ENCODE measurements at places on chromosomes 1 and 21.

DNA sequence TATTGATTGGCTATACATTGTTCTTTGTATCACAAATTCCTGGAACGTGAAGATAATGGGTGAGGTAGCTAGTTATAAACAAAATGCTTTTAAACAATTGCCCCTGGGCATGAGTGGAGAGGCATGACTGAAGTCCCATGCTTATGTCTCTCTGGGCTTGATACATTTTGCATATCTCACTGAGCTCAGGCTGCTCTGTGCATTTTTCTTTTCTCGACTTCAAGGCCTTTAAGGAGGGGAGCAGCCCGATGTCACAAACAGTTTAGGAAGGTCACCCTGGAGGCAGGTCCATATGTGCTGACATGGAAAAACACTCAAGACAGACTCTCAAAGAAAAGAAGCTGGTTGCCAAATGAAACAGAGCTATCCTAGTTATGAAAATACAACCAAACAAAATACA, 80.1 kb upstream of the PUM1 start:
- no peak for DNase-seq

DNA sequence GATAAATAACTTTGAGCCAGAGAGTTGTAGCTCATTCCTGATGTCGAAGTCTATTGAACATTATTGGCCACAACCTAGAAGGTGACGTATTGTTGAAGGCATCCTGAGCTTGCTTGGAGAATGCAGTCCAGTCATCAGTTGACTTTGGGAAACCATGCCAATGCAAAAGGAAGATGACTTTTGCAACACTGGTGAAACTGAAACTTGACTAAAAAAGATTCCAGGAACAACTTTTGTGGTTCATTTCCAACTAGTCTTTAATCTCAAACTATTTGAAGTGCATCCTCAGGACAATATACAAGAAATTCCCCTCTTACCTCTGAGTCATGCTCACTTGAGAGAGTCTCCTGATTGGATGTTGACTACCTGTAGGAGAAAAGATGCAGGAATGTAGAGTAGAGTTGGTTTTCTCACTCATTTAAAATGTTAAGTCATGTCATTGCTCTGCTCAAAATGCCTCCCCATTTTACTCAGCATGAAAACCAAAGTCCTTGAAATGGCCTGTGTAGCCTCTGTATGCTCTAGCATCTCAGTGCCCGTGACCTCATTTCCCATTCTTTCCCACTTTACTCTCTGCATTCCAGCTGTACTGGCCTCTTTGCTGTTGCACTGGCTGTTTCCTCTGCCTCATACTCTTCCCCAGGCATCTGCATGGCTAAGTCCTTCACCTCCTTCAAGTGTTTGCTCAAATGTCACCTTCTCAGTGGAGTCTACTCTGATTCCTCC, 24.4 kb upstream of the LEPR start:
- no peak for DNase-seq

DNA sequence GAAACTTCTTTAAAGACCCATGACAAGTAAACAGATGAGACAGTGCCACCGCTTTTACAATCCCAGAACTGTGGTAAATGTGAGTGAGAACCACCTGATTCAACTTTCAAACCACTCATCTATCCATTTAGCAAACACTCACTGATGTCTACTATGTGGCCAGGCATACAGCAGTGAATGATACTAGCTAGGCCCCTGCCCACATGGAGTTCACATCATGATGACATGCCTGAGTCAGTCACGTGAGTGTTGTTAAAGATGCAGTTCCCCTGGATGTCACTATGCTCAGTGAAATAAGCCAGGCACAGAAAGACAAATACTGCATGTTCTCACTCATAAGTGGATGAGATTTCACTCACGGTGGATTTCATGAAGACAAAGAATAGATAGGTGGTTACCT, 28.4 kb downstream of the STX6 start:
- DNase-seq = no peak

DNA sequence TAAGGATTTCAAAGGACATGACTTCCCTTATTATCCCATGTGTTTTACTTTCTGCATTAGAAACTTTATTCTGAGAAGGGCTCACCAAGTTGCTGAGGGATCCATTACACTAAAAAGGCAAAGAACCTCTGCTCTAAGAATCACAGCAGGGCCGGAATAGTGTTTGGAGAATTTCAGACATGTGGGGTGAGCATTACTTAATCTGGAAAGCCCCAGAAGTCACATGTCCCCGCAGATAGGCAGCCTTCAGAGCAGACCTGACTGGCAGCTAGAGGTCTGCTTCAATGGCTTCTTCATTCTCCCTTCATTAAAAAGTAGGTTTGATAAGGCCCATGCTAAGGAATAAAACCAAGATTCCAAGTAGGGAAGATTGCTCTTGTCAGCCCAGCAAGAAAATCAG, 52.6 kb upstream of the RBM15 start:
- DNase-seq = no peak

GRCh38 chr1:48817505-48818114, 40.9 kb upstream of the BEND5 start:
- DNase-seq = no peak

GRCh38 chr1:93614986-93615581, 66.6 kb downstream of the BCAR3 start:
- no peak for DNase-seq

DNA sequence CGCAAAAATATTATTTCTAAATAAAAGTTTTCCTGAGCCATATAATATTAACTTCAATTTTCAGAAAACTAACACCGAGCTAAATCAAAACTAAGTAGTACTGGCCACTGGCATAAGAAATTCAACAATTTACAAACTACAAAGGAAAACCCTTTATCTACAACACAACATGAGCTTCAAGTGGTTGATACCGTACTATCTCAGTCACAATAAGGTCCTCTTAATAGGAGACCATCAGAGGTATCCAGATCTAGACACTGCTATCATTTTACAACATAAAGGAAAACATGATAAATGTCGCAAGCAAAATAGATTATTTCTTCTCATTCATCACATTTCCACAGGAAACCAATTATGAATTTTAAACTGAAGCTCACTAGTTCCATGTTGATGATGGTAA, 39.5 kb downstream of the GATAD2B start:
- DNase-seq = no peak

GRCh38 chr21:14519000-14519399, 27.1 kb downstream of the SAMSN1 start:
- no peak for DNase-seq

DNA sequence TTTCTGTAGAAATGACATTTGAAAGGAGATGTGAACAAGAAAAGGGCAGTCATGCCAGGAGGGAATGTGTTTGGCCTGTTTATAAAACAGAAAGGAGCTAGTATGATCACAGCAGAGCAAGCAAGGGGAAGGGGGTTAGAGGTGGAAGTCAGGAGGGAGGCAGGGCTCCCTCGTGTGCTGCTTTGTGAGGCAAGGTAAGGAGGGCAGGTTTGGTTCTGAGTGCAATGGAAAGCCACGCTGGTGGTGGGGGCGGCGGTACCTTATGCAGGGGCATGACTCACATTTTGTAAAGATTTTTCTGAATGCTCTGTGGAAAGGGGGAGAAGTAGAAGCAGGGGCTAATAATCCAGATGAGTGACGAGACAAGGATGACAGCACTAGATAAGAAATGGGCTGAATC, 197.5 kb upstream of the C8B start:
- DNase-seq = no peak

DNA sequence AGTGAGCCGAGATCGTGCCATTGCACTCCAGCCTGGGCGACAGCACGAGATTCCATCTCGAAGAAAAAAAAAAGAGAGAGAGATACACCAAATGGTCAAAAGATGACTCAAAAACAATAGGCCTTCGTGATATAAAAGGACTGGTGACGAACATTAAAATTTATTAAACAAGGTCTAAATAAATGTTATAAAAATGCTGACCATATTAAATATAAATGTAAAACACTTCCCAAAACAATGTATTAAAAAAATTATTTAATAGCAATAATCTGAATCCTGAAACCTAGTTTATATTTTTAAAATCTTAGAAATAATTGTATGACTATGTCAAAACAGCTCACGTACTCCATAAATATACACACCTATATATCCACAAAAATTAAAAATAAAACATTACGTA, 247.6 kb downstream of the SETD4 start:
- no peak for DNase-seq

GRCh38 chr1:207397525-207397926, 56.6 kb upstream of the CR2 start:
- DNase-seq = no peak

DNA sequence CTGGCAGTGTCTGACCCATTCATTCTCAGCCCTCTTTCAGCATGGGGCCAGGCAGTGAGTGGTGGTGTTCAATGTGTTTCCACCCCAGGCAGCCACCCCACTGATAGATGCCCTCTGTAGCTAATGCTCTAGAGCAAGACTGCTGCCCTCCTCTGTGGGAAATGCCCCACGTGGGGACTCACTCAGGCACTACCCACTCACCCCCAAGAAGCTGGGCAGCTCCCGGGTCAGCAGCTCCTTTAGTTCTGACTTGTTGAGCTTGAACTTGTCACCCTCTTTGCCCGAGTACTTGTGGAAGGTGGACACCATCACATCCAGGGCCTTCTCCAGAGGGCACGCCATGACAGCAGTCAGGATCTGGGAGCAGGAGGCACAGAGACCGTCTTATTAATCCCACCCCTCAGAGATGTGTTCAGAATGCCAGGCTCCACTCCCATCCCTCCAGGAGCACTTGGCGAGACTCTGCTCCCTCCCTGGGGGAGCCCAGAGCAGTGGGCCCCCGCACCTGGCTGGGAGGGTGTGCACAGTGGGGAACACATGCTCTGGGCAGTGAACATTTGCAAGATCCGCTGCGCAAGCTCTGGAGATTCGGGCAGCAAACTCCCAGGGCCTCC, 1.0 kb downstream of the S100A4 start:
- DNase-seq = no peak

- no peak for DNase-seq
Observed at GRCh38 chr21:34941162-34941561, 107.9 kb downstream of the RUNX1 start.

- DNase-seq = no peak
Observed at GRCh38 chr1:227958617-227959324, 11.0 kb upstream of the WNT9A start.

- DNase-seq = no peak
Observed at GRCh38 chr1:178692564-178693327, 32.3 kb upstream of the RALGPS2 start.

GRCh38 chr1:233375653-233376052, 48.1 kb downstream of the MAP3K21 start:
- DNase-seq = no peak

- no peak for DNase-seq
Observed at GRCh38 chr1:20126041-20126805, 6.9 kb upstream of the PLA2G2D start.

DNA sequence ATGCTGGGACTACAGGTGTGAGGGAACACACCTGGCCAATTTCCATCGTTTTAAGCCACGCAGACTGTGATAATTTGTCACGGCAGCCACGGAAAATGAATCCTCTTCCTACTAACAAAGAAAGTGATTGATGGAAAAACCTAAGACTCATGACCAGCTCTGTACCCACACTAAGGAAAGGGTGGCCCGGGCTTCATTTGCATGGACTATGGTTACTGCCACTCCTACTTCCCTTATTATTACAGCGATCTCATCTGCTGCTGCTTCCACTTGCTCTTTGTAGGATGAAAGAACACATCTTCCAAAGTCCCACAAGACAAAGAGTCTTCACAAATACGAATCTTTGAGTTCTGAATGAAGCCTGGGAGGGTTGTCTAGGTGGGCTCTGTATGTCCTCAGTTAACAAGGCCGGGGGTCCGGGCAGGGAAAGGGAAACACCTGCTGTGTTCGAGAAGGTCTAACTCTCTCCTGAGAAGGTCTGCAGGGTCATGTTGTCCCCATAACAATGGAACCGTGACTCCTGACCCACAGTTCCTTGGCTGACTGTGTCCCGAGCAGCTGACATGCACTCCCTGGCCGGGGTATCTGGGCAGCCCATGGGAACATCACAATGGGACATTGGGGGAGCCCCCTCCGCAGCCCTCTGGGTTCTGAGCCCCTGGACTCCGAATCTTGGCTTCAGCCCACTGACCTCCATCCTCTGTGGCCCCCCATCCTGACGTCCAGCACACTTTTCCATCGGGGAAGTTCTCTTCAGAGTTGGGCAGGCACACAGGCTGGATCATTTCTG, 13.3 kb upstream of the TFF1 start:
- no peak for DNase-seq

DNA sequence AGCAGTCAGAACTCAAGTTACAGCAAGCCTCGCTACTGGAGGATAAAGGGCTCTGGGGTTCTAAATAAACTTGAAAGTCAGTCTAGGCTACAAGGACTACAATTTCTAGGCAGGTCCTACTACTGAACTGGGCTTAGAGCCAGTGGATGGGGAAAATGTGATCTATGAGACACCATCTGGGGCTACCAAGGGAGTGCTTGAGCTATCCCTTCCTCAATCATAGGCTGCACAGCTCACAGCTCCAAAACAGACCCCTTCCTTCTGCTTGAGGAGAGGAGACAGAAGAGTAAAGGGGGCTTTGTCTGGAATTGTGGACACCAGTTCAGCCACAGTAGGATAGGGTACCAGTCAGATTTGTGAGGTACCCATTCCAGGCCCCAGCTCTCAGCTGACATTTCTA, 145.8 kb upstream of the SNX7 start:
- DNase-seq = no peak

DNA sequence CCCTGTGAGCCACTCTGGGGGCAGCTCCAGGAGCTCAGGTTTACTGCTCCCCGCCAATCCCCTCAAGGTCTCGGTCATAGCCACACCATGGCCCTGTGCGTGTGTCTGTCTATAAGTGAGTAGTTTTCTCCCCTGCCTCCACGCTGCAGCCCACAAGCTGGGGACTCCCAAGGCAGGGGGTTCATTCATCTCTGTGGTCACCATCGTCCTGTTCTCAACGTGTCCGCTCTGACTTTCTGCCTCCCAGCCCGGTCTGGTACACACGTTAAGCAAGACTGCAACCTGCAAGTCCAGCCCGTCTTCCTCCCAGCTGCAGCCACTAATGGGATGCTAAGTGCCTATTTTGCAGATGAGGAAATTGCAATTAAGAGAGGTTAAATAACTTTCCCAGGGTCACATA, 49.8 kb downstream of the IGSF21 start:
- no peak for DNase-seq

DNA sequence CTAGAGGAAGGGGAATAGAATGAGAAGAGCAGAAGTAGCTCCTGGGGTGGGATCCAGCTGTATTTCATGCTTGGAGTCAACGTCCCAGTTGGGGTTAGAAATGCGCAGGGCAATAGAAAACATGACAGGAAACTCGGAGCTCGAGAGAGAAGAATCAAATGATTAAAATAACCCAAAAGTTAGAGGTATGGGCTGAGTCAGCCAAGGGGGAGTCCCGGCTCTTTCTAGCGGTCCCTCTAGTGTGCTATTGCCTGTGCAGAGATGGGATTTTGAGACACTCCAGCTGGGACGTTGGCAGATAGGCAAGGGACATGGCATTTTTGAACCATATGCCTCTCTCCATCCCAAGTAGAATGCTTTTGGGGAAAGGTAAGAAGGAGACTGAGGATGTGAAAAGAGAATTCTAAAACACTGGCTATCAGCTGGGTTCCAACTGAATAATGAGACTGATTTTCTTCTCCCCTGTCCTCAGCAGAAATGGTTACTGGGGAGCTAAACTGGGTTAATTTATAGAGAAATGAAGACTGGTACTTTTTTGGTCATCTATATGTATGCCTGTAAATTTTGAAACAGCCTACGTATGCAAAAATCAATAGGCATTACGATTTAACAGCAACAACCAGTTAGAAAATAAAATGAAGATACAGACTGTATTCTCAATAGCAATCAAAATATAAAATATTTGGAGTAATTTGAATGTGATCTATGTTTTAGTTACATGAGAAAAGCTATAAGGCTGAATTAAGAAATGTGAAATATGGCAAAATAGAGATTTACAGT, 7.0 kb upstream of the VPS26C start:
- no peak for DNase-seq
